ENCODE measurements at places on chromosomes 4 and X.

- DNase-seq, result no peak
Observed at GRCh38 chr4:80876810-80877209, 153.7 kb upstream of the BMP3 start.

GRCh38 chr4:1402516-1403091 lies 3.6 kb downstream of the NKX1-1 start:
- DNase-seq, result no peak

DNA sequence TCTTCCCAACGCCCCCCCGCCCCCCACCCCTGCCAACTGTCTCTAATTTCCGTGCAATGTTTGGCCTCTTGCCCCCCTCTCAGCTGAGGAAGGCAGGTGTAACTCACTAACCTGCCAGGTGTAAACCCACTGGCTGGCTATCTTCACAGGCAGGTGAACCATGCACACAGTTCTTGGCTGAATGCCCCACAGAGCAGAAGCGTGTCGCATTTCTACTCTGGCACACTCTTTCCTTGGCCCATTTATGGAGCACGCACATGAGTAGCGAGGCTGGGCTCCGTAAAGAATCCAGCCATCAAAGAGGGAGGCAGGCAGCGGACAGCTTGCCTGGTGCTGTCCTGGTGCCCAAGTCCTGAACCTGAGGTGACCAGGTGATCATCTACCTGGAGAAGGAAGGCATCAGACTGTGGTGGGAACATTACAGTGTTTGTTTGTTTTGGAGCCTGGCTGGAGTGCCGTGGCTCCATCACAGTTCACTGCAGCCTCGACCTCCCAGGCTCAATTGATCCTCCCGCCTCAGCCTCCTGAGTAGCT lies 39.2 kb upstream of the CRMP1 start:
- no peak for DNase-seq

DNA sequence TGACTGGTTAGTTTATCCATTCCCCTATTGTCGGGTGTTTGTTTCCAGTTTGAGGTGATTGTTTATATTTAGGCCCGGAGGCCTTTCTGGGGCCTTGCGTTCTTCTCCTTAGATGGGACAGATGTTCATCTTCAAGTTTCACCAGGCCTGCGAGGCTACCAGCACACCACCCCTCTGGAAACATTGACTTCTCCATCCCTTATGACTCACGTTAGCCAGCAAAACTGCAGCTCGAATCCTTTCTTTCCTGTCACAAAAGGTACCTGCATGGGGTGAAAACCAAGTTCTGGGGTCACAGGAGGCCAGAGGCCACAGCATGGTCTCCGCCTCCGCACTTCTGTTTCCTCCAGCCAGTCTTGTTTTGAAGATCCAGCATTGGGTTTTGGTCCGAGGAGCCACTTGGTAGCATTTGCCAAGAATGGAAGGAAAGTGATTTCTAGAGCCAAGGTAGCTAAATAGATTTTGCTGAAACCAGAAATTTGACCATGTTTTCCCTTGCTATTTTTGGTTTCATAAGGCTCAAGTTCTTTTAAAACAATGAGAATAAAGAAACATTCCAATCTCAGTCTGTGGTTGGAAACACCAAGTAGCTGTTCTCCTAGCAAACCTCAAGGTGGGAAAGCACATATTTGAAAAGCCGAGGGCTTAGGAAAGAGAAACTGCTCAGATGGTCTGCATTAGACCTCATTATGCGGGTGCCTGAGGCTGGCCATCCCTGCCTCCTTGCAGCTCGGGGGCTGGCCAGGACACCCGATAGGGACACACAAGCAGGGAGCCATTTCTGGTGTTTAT lies 5.6 kb downstream of the NYX start:
- DNase-seq, result no peak

- peak; percentile 54 for DNase-seq
Observed at GRCh38 chrX:136146614-136147314, 569 bp upstream of the FHL1 start.

GRCh38 chr4:55736605-55737183 lies 82.9 kb upstream of the EXOC1L start:
- DNase-seq, result no peak

DNA sequence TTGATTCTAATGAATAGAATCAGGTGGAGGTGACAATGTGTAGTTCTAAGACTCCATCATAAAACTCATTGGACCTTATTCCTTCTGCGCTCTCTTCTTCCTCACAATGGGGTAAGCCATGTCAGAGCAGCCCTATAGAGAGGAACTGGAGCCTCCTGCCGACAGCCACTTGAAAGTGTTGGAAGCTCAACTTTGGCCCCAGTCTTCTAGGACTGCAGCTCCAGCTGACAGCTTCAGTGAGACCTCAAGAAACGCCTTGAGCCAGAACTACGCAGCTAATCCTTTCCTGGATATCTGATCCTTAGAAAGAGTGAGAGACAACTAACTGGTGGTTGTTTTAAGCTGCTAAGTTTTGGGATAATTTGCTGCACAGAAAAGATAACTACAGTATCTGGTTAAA lies 22.1 kb upstream of the ADH7 start:
- DNase-seq, result no peak

- no peak for DNase-seq
Observed at GRCh38 chr4:175787546-175787945, 24.5 kb downstream of the GPM6A start.

DNA sequence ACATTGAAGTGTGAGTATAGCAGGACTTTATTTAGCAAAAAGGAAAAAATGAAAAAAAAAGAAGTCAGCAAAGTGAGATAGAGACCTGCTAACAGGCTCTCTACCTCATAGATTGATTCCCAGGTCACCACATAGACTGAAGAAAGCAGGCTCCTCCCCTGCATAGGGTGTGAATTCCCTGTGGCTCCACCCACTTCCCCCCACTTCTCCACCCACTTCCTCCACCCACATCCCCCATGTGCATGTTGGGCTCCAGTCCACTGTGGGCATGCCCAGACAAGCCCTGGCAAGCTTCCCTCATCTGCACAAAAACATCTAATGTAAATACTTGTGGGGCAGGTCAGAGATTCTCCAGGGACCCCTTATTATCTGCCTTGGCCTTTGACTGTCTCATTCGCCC lies 97.8 kb downstream of the TMEM47 start:
- DNase-seq, result no peak

- DNase-seq, result no peak
Observed at GRCh38 chr4:110550260-110550659, 72.6 kb downstream of the PITX2 start.

DNA sequence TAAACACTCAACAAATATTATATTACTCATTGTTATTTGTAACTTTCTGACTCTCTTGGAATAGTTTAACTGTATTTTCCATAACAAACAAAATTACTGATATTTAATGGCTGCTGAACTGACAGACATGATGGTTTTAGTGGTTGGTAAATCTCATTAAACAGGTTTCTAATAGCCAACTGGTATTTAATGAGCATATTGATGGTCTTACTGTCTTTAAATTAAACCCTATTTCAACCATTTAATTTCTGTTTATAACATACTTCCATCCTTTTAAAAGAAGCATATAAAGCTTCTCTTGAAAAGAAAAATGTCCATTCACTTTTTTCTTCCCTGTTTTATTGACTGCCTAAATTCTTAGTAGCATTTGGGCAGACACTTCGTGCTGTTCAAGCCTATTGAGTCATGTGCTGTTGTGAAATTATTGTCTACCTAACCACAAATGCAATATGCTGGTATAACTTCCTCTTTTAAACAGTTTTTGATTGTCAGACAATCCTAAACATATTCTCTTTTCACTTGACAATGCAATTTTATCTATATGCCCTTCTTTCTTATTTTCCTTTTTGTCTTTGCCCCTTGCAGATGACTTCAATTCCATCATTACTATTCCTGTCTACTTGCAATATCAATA lies 163.9 kb upstream of the SLC7A11 start:
- no peak for DNase-seq

GRCh38 chr4:53273726-53274125 lies 92.1 kb downstream of the SCFD2 start:
- no peak for DNase-seq

DNA sequence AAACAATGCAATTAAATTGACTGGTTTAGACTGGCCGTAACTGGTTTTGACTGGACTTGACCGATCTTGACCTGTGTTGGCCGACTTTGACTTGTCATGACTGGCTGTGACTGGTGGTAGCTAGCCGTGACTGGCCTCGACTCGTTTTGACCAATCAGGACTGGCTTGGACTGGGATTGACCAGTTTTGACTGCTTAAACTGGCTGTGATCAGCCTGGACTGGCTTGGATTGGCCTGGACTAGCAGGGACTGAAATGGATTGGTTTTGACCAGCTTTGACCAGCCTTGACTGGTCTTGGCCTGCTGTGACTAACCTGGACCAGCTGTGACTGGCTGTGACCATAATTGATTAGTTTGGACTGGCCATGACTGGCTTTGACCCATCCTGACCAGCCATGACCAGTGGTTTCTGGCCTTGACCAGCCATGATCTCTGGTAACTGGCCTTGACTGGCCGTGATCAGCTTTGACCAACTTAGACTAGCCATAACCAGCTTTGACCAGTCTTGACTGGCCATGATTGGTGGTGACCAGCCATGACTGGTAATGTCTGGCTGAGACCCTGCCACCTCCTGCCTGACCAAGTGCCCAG lies 13.1 kb downstream of the SUV39H1 start:
- no peak for DNase-seq

GRCh38 chr4:109408711-109409110 lies 24.9 kb upstream of the SEC24B start:
- DNase-seq, result no peak

- no peak for DNase-seq
Observed at GRCh38 chr4:104217526-104217925, 277.2 kb downstream of the CXXC4 start.

DNA sequence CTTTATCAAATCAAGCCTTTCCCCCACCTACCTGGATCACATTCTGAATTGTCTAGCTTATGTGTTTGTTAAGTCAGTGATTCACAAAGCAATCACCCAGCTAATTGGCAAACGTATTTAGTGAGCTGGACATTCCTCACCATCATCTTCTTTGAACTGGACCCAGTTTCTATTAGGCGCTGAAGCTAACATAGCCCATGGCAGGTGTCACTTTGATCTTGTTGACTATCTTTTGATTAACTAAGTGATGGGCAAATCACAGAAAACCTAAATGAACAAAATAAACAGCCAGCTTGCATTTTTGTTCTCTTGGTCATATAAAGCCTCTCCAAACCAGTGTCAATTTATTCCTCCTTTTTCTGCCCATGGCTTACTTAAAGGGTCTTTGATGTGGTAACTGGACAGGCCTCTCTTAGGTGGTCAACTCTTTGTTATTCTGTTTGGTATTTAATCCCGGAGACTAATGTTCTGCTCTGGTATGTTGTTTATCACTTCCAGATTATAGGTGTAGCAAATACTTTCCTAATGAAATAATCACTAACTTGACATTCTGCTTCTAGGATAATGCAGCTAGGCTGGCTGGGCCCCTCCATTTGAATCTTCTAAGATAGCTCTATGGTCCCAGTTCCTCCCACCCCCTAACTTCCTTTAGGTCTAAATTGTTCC lies 105.3 kb upstream of the SMIM10 start:
- DNase-seq, result no peak

DNA sequence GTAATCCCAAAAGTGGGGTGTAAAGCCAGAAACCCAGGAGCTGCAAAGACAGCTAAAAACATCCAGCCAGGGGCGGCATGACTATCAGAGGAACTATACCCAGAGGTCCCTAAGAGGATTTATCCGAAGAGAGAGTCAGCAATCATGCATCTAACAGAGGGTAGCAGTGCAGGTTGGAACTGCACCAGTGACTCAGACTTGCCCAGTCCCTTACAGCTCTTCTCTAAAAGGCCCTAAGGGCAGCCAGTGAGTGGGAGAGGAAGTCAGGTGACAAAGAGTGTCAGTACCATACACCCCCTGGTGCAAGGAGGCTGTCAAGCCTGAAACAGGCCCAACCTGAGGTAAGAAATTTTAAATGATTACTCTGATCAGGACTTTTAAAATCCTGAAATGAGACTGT lies 88.1 kb downstream of the CAMK2D start:
- DNase-seq, result no peak

DNA sequence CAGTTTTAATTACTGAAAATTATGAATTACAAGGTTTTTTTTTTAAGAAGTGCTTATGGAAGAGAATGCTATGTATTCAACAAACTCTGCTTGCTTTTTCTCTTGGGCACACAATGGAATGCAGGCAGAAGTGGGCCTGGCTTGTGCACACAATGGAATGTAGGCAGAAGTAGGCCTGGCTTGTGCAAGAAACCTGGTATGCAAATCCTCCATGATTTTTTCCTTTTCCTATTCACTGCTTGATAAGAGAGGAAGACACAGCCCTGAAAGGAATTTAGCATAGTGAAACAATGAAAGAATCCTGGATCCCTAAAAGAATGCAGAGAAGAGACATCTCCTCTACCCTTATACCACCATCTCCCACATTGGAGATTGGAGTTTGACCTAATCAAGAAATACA lies 138.4 kb downstream of the COL25A1 start:
- no peak for DNase-seq

- no peak for DNase-seq
Observed at GRCh38 chrX:43741843-43742573, 85.9 kb downstream of the MAOA start.

DNA sequence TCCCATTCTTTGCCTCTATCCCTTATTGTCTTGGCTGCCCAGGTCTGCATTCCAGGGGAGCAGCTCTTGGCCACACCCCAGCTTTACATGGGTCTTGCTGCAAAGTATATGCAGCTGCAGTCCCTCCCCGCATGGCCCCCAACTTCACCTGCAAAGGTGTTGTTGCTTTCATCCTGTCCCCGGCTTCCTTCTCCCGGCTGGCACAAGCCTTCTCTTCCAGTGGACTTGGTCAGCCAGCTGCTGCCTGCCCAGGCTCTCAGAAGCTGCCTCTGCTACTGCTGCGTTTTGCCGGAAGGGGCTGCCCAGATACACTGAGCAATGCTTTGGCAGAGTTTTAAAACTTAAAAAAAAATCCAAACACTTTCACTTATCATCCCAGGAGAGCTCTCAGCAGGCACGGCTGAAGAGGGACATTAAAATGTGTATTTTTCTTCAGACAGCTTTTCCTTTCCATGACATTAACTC lies 121.2 kb upstream of the PDLIM3 start:
- DNase-seq, result peak; percentile 34

DNA sequence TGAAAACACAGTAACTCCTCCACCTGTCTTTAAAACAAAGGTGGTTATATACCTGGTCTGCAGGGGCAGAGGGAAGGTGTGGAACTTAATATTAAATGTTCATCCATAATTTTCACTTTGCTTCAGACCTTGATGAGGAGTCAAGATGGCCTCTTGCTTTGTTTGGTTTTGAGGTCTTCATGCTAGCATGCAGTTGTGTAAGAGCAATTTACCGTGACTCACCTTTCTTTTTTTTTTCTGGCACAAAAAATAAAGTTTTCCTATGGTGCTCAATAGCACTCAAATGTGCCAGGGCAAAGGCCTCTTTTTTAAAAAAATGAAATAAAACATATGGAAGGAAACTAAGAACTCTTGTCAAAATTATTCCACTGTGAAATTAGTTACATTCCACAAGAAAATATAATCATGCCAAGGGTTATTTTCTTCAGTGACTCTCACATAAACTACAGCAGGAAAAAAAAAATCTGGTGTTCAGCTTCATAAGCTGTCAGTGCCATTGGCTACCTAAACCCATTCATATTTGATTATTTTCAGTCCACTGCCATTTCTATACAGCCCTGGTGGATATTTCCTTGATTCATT lies 128.2 kb downstream of the SLC7A11 start:
- DNase-seq, result no peak

GRCh38 chr4:96599752-96600151 lies 759.9 kb downstream of the PDHA2 start:
- DNase-seq, result no peak

Data from head of caudate nucleus (tissue), 42 donors.